A549 treated with GW870086 at 1 μM for 4 hours (cell line): ENCODE measurements at places on chromosomes 2 and 18. TPM values are rescaled to one million over a fixed set of nuclear protein-coding genes. Genes with fewer than 3 reads are reported as not detected.

Gene MOGAT1
- total RNA-seq, result not detected in 5 replicates

Gene ACVR1C
- 0.03 to 0.05 TPM in 2 of 5 replicates, not detected in the others for total RNA-seq

Gene CRYGD
- total RNA-seq, result not detected in 5 replicates

Gene AQP12A
- not detected in 5 replicates for total RNA-seq

Gene GREB1L
- 1.8 to 4.5 TPM (median 3.4 TPM) in 5 replicates for total RNA-seq

Gene TSPYL6
- not detected in 5 replicates for total RNA-seq

Gene GPR45
- not detected in 5 replicates for total RNA-seq

Gene SERPINB12
- not detected in 5 replicates for total RNA-seq

Gene RPRD1A
- 17.4 to 24.2 TPM (median 22.3 TPM) in 5 replicates for total RNA-seq

Gene CNDP1
- not detected in 5 replicates for total RNA-seq

Gene B3GNT2
- total RNA-seq, result 23.8 to 36.7 TPM (median 35.5 TPM) in 5 replicates

Gene RAMP1
- not detected in 5 replicates for total RNA-seq

Gene MC2R
- total RNA-seq, result not detected in 5 replicates

Gene FAM136A
- total RNA-seq, result 89.7 to 101 TPM (median 98.6 TPM) in 5 replicates

Gene ITGB6
- 0.59 to 0.91 TPM (median 0.78 TPM) in 5 replicates for total RNA-seq

Gene SALL3
- total RNA-seq, result not detected in 5 replicates

Gene DYSF
- 0.50 to 0.97 TPM (median 0.70 TPM) in 5 replicates for total RNA-seq

Gene GKN1
- 0.56 to 0.72 TPM (median 0.57 TPM) in 4 of 5 replicates, not detected in the other for total RNA-seq

Gene ABCG5
- total RNA-seq, result not detected in 5 replicates

Gene DHRS9
- total RNA-seq, result 2.7 to 4.2 TPM (median 3.5 TPM) in 5 replicates

Gene IL18RAP
- total RNA-seq, result 0.09 TPM in 1 of 5 replicates, not detected in the others

Gene DSC3
- total RNA-seq, result 1.2 to 1.7 TPM (median 1.5 TPM) in 5 replicates

Gene KIAA2012
- not detected in 5 replicates for total RNA-seq

Gene TMEM247
- total RNA-seq, result not detected in 5 replicates

Gene CLHC1
- 1.5 to 2.7 TPM (median 1.9 TPM) in 5 replicates for total RNA-seq

Gene RBM44
- total RNA-seq, result 0.23 to 0.33 TPM (median 0.24 TPM) in 4 of 5 replicates, not detected in the other

Gene CD8B
- not detected in 5 replicates for total RNA-seq
